Left lung (tissue), 14 donors: ENCODE measurements at places on chromosomes 7 and 10.

DNA sequence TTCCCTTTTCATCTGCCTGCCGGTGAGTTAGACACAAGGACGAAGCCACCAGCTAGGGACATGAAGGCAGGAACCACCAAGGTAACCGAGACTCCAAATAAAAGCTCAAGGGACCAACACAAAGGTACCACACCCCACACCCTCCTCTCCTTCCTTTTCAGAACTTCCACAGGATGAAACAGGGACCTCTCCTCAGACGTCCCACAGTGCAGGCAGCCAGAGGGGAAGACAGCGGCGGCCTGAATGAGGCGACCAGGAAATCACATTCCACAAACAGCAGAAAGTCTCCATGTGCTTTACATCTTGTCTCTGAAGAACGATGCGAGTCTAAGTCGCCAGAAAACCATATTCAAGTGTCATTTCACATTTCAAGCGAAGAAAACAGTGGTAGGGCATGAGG is 97.8 kb downstream of the DIP2C start:
- no peak for DNase-seq

GRCh38 chr7:8121243-8121642 is 140.7 kb downstream of the ICA1 start:
- DNase-seq = no peak

DNA sequence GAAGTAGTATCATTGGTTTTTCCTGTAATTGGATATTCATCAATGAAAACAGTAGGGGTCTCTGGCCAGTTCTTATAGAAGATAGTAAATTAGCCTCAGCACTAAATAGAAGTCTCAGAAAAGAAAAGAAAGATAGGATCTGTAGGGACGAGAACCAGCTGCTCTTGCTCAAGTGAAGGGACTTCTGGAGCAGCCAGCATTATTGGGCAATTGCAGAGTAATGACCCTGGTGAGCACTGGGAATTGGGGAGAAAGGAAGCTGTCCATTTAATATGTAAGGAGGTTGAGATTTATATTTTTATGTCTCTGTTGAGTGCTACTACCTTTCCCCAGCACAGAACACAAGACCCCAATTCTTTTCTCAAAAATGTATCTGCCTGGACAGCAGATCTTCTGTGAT is 61.2 kb upstream of the WNT16 start:
- peak; percentile 13 for DNase-seq

DNA sequence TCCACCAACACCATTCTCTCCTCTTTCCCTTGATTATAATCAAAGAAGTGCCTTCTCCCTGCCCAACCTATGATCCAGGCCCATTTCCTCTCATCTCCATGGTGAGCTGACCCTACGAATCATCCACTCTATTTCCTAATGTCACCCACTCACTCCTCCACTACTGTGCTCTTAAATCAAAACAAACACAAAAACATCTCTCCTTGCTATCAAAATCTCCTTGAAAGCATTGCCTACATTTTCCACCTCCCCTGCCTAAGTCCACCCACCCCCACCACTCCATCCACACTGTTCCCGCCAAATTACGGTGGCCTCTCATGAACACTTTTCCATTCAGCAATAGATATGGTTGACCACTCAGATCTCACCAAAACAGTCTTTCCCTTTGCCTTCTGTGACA is 5.3 kb downstream of the DYDC1 start:
- no peak for DNase-seq

DNA sequence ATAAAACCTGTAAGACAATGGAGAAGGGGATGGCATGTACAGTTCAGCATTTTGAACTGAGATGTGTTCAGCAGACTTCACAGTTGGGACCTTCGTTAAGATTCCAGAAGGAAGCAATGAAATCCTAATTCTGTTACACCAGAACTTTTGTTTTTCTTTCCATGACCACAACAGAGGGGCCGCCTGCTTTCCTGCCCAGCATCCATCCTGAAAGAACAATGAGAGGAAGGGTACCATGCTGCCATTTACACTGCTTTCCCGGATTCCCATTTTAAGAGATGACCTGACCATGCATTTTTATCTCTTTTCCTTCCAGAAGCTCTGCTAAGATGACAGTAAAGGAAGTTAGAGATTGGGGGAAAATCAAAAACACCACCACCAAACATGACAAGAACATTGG is 92.7 kb downstream of the PIP4K2A start:
- DNase-seq = no peak

DNA sequence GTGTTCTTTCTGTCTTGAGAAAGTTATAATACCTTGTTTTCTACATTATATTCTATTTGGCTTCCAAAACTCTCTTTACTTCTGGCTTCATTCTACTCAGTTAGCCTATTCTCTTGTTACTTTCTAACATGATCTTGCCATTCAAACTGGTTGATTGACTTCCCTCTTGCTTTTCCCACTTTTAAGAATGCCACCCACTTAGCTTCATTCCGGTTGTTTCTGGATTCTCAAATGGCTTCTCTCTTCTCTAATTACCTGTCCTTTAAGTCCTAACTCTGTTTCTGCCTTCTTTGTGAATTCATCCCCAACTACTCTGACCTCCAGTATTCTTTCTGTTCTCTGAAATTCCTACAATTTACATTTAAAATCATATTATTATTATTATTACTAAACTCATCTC is 52.0 kb downstream of the ANKIB1 start:
- DNase-seq = no peak

GRCh38 chr10:31707093-31708039 is 221.3 kb downstream of the ARHGAP12 start:
- peak; percentile 64 for DNase-seq

DNA sequence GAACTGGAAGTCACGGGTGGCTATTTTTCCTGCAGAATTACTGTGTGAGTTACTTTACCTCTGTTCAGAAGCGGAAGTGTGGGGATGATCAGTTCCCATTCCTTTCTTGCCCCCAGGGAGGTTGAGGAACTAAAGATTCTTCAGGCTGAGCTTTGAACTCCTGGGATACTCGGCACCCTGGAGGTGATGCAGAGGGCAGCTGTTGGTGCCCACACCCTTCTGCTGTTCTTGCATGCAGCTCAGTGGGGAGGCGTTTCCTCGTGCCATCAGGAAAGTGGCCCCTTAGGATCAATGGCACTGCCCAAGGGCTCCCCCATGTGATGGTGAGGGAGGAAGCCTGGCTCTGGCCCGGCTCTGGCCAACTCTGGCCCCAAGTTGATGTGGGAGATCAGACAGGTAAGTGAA is 44.7 kb upstream of the MXI1 start:
- no peak for DNase-seq

DNA sequence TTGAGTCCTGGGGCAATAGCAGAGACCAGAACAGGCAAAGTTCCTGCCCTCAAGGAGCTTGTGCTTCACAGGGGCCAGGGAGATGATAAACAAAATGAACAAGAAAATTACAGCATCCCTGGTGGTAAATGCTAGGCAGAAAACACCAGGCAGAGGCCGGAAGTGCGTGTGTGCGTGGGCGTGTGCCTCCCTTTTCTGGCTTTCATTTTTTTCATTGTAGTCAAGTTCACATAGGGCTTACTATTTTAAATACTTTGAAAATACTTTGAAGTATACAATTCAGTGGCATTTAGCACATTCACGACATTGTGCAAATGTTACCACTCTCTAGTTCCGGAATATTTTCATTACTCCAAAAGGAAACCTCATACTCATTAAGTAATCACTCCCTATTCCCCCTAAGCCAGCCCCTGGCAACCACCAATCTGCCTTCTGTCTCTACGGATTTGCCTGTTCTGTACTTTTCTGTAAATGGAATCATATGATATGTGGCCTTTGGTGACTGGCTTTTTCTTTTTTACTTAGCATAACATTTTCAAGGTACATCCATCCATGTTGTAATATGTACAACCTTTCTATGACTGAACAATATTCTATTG is 88.1 kb upstream of the PDCD4 start:
- no peak for DNase-seq

DNA sequence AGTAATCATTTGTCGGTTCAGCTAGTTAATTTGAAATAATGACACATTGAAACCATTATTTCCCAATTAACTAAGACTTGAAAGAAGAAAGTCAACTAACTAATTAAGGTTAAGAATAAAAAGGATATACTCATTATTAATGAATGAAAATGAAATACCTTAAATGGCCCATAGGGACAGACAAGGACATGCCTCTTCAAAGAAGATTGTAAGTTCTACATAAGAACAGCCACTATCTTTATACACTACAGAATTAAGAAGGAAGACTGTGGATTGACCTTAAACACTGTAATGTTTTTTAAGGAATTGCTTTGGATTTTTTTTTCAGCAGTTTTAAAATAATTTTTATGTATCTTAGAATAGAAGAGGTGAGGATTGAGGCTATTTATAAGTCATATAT is 60.7 kb downstream of the CSTF2T start:
- DNase-seq = no peak

DNA sequence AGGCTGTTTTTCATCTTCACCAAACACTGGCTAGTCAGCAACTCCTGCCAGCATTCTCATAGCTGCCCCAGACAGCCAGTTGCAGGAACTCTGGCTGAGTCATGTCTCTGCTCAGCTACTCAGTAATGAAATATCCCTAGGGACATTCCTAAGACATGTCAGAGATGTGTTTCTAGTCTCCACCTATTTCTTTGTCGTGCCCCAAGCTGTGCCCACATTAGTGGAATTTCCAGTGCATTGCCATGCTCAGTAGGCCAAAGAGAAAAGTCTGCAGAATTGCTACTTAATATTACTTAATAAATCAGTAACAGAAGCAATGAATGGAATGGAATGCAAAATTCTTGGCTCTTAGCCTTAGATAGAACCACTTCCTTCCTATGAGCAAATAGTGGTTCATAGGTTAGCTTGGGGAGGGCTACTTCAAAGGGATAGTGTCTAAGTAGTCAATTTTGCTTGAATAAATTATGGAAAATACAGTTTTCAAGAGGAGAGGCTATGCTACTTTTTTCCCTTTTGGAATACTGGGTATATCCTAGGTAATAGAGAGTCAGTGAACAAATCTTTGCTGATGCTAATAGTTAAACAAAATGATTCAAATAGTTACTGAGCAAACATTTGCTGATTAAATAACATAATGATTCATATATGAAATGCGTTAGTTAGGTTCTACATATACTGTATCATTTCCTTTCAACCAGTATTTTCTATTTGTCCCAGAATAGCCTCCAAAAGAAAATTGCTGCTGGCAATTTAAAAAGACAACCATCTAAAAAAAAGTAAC is 23.6 kb upstream of the SEMA3C start:
- peak; percentile 43 for DNase-seq

DNA sequence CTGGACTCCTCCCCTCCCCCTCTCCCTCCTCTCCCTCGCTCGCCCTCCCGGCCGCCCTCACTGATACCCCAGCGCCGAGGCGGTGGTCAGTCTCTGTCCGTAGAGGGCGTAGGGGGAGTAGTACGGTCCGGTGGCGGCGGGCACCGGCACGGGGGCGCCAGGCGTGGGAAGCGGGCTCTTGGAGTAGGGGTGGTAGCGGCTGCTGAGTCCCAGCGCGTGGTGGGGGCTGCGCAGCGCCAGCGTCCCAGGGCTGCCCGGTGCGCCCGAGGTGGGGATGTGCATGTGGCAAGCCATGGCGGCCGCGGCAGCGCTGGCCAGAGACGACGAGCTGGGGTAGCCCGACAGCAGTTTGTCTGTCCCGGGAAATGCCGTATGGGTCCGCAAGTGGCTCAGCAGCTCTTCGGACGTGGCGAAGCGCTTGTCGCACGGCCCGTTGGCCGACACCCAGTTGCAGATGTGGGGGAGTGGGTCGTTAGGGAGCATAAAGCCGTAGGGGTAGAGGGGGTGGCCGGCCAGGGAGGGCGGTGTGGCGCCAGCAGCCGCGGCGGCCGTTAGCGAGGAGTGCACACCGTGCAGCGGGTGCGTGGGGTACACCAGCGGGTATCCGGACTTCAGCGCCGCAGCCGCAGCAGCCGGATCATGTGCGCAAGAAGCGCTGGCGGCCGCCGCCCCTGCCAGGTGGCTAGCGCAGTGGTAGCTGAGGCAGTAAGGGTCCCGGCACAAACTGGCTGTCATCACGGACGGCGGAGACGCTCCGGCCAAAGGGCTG is 2.7 kb downstream of the ZNF503 start:
- peak; percentile 49 for DNase-seq

GRCh38 chr10:132151286-132151950 is 35.3 kb upstream of the DPYSL4 start:
- no peak for DNase-seq

- no peak for DNase-seq
These were observed 67.2 kb downstream of the ADD3 start for GRCh38 chr10:110074758-110075671.

- DNase-seq = no peak
These were observed 116.3 kb upstream of the BTBD16 start for GRCh38 chr10:122154545-122155366.

- DNase-seq = peak; percentile 77
These were observed 975 bp upstream of the USP54 start for GRCh38 chr10:73591935-73592699.

DNA sequence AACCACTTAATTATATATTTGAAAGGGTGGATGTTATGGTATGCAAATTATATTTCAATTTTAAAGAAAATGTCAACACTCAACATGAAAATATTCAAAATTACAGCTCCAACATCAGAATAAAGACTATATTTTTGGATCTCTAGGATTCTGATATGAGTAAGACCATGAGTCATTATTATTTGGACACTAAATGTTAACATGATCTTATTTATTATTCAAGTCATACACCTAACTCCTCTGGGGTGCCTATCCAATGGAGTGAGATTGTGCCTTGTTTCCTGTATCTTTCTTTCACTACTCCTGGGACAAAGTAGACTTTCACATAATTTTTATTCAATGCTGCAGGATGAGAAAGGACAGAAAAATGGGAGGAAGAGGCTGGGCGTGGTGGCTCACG is 135.2 kb upstream of the PRSS1 start:
- DNase-seq = no peak

DNA sequence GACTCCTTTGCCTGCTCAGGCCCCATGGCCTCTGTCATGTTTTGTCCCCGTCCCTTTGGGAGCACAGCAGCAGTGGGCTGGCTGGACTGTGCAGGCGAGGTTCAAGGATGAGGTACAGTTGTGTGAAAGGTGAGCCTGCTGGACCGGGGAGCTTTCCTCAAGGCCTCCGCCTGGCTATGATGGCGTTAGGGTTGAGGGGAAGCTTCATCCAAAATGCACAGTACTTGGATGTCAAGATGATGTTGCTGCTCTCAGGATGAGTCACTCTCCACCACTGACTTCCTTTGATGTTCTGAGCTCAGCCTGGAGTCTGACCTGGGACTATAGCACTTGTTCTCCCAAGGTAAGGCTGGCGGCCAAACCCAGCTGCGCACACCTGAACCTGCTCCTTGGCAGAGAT is 152.7 kb upstream of the SHH start:
- DNase-seq = no peak

GRCh38 chr10:13614530-13615332 is 28.0 kb downstream of the PRPF18 start:
- DNase-seq = no peak

DNA sequence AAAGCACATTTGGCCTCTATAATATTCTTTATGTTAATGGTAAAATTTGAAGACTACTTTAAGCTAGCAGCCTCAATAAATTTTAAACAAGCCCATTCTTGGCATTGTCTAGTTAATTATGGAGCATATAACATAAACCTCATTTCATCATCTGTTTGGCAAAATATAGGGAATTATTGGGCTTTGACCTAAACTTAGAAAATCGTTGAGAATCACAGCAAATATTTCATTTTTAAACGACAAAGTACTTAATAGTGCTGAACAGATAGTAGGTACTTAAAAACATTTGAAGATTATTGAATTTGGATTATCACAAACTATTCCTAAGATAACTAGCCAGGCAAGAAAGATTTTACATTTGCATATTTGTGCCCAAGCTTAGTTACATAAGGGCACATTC is 73.4 kb downstream of the AGMO start:
- DNase-seq = no peak
